Dermis blood vessel endothelial cell (primary cell): ENCODE measurements at places on chromosomes 12 and 14. TPM values are rescaled to one million over a fixed set of nuclear protein-coding genes. Genes with fewer than 3 reads are reported as not detected.

Gene EMP1
- 318 and 336 TPM in 2 replicates for total RNA-seq

Gene OAS2
- 7.5 and 8.4 TPM in 2 replicates for total RNA-seq

Gene GYS2
- total RNA-seq = not detected in 2 replicates

Gene BIN2
- not detected in 2 replicates for total RNA-seq

Gene B4GALNT1
- total RNA-seq = 0.14 TPM in 1 of 2 replicates, not detected in the other

Gene SERPINA10
- not detected in 2 replicates for total RNA-seq

Gene LRP1-AS
- total RNA-seq = not detected in 2 replicates

Gene PGAM5
- total RNA-seq = 63.3 and 73.5 TPM in 2 replicates

Gene NXPH4
- total RNA-seq = 0.51 TPM in 1 of 2 replicates, not detected in the other

Gene HOXC10
- total RNA-seq = 0.28 and 0.85 TPM in 2 replicates

Gene MMP19
- 0.68 and 1.1 TPM in 2 replicates for total RNA-seq

Gene KRT3
- total RNA-seq = not detected in 2 replicates

Gene PTCSC3
- total RNA-seq = not detected in 2 replicates

Gene SERPINA9
- total RNA-seq = not detected in 2 replicates

Gene ZNF385A
- 2.2 and 4.0 TPM in 2 replicates for total RNA-seq

Gene TSPAN19
- total RNA-seq = under 0.01 TPM in 1 of 2 replicates, not detected in the other

Gene KLRK1
- total RNA-seq = not detected in 2 replicates

Gene FBXW8
- 15.5 and 16.0 TPM in 2 replicates for total RNA-seq

Gene HHIPL1
- 1.7 and 4.1 TPM in 2 replicates for total RNA-seq

Gene SNW1
- total RNA-seq = 53.6 and 74.4 TPM in 2 replicates

Gene CCDC175
- not detected in 2 replicates for total RNA-seq

Gene SLC6A12
- total RNA-seq = 0.34 TPM in 1 of 2 replicates, not detected in the other

Gene ZC3H10
- 4.7 and 5.6 TPM in 2 replicates for total RNA-seq

Gene RNASE7
- not detected in 2 replicates for total RNA-seq

Gene MMP14
- 73.3 and 138 TPM in 2 replicates for total RNA-seq

Gene ZC2HC1C
- 0.34 and 0.84 TPM in 2 replicates for total RNA-seq
